ENCODE measurements at places on chromosomes 12 and 14.

DNA sequence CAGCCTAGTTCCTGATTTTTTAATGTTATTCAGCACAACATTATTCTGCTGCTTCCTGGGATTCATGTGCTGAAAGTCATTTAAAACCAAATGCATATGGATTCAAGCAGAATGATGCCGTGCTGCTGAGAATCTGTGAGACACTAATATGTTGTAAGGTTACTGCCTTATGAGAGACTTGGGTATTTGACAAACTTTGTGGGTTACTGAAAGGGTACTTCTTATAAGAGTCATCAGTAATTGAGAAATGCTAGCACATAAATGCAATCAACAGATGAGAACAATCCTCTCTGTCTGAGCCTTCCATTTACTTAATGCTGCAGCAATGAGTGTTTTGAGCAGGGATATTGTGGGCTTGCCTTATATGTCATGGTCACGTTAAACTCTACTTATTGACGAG is 175.7 kb downstream of the NPAS3 start:
- DNase-seq, result no peak

- DNase-seq, result no peak
Observed at GRCh38 chr14:70077720-70078119, 111.0 kb downstream of the SLC8A3 start.

- DNase-seq, result no peak
Observed at GRCh38 chr12:22904485-22904884, 279.5 kb downstream of the ETNK1 start.

- peak; percentile 58 for DNase-seq
Observed at GRCh38 chr12:27244689-27245488, 803 bp downstream of the STK38L start.

DNA sequence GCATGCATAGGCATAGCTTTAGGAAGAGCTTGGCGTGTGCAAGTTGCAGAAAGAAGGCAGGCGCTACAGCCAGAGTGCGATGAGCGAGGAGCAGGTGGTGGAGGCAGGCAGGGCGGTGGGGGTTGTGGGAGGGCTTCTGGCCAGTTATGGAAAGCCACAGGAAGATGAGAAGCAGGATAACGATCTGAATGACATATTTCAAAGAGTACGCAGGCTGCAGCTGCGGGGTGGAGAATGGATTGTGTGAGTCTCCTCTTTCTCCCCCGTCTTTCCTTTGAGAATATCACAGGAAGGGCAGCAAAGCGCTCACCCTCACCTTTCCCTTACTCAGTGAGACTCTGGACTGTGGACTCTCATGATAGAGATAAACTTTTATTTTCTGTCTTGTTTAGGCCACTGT is 48.7 kb upstream of the PLXNC1 start:
- DNase-seq, result peak; percentile 81

GRCh38 chr12:53550595-53550994 is 43.3 kb upstream of the NPFF start:
- DNase-seq, result peak; percentile 78

GRCh38 chr12:109588461-109589239 is 15.1 kb downstream of the MVK start:
- no peak for DNase-seq

DNA sequence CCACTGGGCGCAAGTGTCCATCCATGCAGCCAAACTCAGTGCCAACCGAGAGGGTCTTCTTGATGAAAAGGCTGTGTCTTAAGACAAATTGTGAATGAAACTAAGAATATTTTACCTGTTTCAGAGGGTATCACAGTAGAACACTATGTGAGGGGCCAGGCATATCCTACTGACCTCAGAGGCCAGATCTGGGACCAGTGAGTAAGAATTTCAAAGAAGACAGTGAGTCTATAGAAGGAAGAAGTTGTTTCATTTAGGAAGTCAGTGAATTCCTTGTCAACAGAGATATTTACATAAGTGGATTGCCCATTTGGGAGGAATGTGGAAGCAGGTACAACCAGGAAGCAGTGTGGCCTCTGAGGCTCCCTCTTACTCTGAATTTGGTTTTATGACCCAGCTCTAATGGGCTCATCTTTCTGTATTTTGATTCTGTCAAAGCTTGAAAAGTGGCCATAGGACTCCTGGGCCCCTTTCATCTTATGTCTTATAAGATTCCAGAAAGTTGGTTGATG is 137.4 kb downstream of the ZNF664 start:
- DNase-seq, result no peak

DNA sequence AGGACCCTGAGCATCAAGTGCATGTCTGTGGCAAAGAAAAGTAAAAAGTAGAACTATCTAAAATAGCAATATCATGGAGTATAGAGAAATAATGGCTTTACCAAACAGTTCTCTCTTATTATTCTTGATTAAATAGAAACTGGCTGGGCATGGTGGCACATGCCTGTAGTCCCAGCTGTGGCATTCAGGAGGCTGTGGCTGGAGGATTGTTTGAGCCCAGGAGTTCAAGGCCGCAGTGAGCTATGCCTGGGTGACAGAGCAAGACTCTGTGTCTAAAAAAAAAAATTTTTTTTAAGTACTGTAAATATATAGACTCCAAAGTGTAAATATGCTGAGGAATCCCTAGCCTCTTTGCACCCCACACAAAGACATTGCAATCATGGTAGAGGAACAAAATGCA is 121.9 kb downstream of the KITLG start:
- DNase-seq, result no peak

DNA sequence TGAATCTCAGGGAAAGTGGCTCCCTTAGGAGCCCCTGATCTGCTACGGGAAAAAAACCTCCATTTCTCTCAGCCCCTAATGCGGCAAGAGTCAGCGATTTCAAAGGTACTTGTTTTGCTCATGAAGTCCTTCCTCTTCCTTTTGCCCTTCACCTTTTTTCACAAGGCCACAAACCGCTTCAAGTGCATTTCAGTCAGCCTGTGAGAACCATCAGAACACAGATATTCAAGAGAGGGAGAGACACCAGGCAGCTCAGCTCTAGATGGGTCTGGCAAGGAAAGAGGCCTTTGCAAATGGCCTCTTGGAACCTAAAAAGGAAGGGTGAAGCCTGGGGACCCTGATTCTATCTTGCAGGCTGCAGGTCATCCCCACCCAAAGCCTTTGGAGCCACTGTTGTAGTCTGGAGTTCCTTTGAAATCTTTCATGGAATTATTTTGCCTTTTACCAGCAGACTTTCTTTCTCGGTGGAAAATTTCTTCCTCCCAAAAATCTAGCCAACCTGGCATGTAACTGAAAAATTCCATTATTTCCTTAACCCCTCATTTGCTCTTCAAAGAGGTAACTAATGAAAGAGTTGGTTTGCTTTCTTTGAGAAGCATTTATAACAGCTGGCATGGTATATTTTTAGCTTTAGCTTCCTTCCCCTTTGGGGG is 145.0 kb downstream of the SAMD4A start:
- no peak for DNase-seq

- no peak for DNase-seq
Observed at GRCh38 chr14:97065305-97066067, 268.3 kb downstream of the VRK1 start.

DNA sequence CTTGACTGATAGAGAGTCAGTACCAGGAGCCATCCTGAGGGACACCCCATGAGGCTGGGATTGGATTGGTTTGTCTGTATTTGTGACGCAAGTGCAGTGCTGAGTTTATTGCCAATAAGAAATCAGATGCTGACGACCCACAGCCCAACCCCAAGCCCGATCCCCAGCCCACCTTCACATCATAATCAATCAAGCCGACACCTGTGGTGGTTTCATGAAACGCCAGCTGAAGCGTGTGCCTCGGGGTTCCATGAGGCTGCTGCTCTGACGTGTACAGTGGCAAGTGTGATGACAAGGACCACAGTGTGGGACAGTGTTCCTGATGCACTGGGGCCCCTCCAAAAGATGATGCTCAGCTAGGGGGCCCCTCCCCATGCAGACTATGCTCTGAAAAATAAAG is 62.1 kb upstream of the C14orf180 start:
- DNase-seq, result no peak

GRCh38 chr12:7265251-7265650 is 38.6 kb upstream of the ACSM4 start:
- no peak for DNase-seq

- DNase-seq, result no peak
Observed at GRCh38 chr12:68579254-68579653, 31.4 kb upstream of the RAP1B start.

DNA sequence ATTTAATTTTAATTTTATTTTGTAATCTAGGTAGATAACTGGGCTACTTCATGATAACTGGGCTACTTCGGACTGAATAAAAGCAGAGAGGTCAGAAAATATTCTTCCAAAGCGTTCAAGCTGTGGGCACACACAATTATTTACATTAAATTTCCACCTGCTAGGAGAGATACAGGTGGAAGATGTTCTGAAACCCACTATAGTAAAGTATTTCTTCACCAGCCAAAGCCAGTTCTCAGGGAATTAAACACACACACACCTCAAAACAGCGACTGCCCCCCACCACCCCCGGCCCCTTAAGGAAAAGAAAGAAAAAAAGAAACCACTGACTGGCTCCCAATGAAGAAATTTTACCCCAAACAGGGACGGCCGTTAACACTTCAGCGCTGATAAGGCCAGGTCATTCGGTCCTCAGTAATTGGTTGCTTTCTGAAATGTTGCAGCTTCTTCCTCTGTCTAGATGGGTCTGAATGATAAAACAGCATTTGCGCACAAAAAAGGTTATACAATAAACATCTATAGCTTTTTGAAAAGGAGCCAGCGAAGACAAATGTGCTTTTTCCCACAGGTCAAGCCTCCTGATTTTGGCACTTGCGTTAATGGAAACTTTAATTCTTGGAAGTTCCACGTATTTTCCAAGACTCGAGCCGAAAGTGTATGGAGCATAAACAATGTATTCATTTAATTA is 771 bp upstream of the KCNJ8 start:
- no peak for DNase-seq

GRCh38 chr14:63157195-63157594 is 47.0 kb upstream of the RHOJ start:
- no peak for DNase-seq

DNA sequence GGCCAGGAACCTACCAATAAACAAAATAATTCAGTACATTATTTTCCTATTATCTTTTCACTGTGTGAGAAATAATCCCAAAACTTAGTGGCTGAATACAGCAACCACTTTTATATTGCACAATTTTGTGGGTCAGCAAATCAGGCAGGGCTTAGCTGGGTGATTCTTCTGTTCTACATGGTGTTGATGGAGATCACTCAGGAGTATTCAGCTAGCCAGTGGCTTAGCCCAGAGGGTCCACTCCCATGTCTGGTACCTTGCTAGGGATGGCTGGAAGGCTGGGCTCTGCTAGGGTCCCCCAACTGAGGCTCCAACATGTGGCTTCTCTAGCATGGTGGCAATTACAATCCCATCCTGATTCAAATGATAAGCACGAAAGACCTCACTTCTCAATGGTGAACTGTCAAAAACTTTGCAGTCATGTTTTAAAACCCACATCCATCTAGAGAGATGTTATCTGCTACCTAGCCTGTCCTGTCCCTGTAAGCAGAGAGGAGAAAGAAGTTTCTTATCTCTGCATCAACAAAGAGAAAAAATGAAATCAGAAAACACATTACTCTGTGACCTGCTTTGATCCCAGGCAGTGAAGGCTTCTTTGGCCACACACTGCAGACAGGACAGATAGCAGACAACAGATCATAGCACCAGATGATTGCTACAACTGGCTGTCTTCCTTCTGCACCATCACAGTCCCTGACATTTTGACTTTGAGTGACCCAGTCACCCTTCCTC is 51.0 kb upstream of the MYL2 start:
- DNase-seq, result no peak
